ENCODE measurements at places on chromosomes 4 and X.
A peak's percentile ranks its signal among the peaks of the same experiment; 100 is the strongest.

DNA sequence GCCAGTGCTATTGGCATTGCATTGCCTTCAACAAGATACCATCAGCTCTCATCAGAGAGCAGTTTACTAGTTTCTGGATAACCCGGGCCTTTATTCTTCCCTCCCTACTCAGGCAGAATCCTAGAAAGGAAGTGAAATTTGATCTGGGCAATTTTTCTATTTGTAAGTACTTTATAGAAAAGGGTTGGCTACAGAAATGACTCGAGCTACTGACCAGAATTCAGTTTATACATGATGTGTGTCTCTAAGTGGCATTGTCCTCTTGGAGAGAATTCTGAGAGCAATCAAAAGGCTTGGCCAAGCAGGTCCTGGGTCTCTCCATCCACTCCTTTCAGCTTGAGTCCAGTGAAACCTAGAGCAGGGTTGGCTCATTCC lies 192.7 kb upstream of the LEF1 start:
- no peak for DNase-seq

- DNase-seq, result peak; percentile 36
Measured at GRCh38 chr4:87353592-87353991, 30.9 kb upstream of the HSD17B13 start.

- no peak for DNase-seq
Measured at GRCh38 chr4:38663090-38663800, 754 bp upstream of the KLF3 start.

DNA sequence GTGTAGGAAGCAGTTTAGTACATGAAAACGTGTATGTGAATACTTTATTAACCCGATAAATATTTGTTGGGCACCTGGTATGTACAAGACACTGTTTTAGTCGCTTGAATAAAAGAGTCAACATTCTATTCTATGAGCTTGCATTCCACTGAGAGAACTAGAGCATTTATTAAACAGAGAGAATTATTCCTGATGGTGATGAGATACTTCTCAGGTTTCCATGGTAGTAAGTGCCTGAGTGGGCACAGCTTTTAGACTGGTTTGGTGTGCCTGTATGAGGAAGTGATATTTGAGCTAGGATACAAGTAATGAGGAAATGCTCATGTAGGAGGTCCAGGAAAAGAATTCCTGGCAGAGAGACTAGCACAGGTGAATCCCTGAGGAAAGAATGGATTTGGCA lies 94.2 kb downstream of the ATP10D start:
- no peak for DNase-seq

DNA sequence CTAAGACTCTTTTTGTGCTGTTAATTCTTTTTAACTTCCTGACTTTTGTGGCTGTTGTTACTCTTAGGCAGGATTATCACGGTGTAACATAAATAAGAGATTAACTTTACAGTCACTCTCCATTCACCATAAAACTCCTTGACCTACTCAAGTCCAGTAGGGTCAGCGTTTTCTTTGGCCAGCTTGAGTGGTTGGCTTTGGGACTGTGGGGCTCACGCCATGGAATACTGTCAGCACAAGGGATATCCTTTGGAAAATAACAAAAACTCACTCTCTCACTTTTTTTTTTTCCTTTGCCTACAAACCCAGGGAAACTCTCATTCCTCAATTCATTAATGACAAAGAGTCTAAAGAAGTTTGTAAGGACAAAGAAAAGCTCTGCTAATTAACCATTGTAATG lies 89.4 kb upstream of the TLL1 start:
- DNase-seq, result no peak

All from BE2C (cell line).